ENCODE measurements at places on chromosomes 5 and 9. TPM values are rescaled to one million over a fixed set of nuclear protein-coding genes. Genes with fewer than 3 reads are reported as not detected.

Gene TRIM14
- total RNA-seq: 3.9 TPM

DNA sequence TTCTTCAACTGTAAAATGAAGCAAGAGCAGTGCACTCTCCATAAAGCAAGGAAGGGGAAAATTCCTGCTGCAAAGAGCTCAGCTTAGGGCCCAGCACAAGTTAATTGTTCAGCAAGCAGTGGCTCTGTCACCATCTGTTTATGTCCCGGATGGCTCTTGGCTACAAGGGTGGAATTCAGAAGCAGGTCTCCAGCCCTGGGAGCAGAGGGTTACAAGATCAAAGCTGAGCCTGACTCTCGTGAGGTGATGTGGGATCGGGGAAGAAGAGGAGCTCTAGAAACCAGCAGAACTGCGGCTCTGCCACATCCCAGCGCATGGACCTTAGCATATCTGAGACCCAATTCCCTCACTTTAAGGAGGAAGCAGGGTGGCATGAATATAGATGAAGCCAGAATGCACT is 25.2 kb upstream of the OLFM1 start:
- DNase-seq: no peak

Gene CDC20B
- 0.23 TPM for total RNA-seq

Gene ZNF366
- total RNA-seq: 33.7 TPM

GRCh38 chr9:70392189-70392588 is 22.3 kb downstream of the KLF9 start:
- DNase-seq: no peak

Gene PFN3
- not detected for total RNA-seq
